Heart right ventricle (tissue), 16 donors: ENCODE measurements at places on chromosomes 16 and 17. TPM values are rescaled to one million over a fixed set of nuclear protein-coding genes. Genes with fewer than 3 reads are reported as not detected.

Gene MEFV
- total RNA-seq, result 0.49 TPM

Gene KRT39
- total RNA-seq, result not detected

Gene GTF3C1
- total RNA-seq, result 60.8 TPM

Gene SEZ6L2
- total RNA-seq, result 0.78 TPM

Gene KRT28
- total RNA-seq, result not detected

Gene TBC1D26
- total RNA-seq, result not detected

Gene SHISA9
- not detected for total RNA-seq

Gene CDK5R1
- total RNA-seq, result 2.1 TPM

Gene SMIM22
- not detected for total RNA-seq

Gene P2RX5
- 12.4 TPM for total RNA-seq

Gene UQCRC2
- 1,183 TPM for total RNA-seq

Gene USP43
- total RNA-seq, result not detected

Gene CFAP119
- total RNA-seq, result 1.1 TPM

Gene CPHXL2
- total RNA-seq, result not detected

Gene GAS2L2
- not detected for total RNA-seq

Gene FLOT2
- 87.6 TPM for total RNA-seq

Gene C1QL1
- total RNA-seq, result 4.3 TPM

Gene SREBF1
- total RNA-seq, result 21.8 TPM

Gene NPIPA8
- total RNA-seq, result 0.86 TPM

Gene GFER
- 25.6 TPM for total RNA-seq

Gene ANKFN1
- total RNA-seq, result not detected

Gene SPEM1
- not detected for total RNA-seq

Gene OR3A2
- total RNA-seq, result not detected

Gene LHX1
- not detected for total RNA-seq

Gene AURKB
- 6.4 TPM for total RNA-seq
